NCI-H187 treated with DMSO at 0.1 percent for 48 hours (cell line): ENCODE measurements at places on chromosomes 11 and 22.
A peak's percentile ranks its signal among the peaks of the same experiment; 100 is the strongest.

GRCh38 chr11:122399375-122399774, 256.1 kb upstream of the UBASH3B start:
- no peak for DNase-seq

GRCh38 chr11:1073261-1073724, 1.4 kb upstream of the MUC2 start:
- DNase-seq: no peak

- DNase-seq: no peak
Measured at GRCh38 chr11:73401924-73402833, 26.0 kb downstream of the RELT start.

- no peak for DNase-seq
Measured at GRCh38 chr11:72349616-72350218, 84.6 kb downstream of the CLPB start.

- DNase-seq: no peak
Measured at GRCh38 chr11:46309814-46310259, 32.4 kb downstream of the CREB3L1 start.

GRCh38 chr11:82960779-82961143, 59.2 kb downstream of the DDIAS start:
- no peak for DNase-seq

- DNase-seq: no peak
Measured at GRCh38 chr22:19270873-19271272, 20.6 kb downstream of the CLTCL1 start.

DNA sequence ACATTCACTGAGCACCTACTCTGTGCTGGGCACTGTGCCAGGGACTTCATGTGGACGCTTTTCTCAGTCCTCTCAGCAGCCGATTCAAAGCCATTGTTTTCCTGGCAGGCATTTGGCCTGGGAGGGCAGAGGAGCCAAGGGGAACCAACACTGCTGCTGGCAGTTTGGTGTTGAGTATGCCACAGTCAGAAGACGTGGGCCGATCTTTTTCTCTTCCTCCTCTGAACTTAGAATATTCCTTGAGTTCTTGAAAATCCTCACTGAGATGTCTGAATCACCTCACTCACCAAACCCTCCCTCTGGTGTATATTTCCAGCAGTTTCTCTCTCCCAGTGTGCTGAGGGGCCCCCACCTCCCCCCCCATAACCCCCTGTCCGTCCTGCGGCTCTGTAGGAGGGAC, 114.5 kb upstream of the CRYBB3 start:
- DNase-seq: no peak

DNA sequence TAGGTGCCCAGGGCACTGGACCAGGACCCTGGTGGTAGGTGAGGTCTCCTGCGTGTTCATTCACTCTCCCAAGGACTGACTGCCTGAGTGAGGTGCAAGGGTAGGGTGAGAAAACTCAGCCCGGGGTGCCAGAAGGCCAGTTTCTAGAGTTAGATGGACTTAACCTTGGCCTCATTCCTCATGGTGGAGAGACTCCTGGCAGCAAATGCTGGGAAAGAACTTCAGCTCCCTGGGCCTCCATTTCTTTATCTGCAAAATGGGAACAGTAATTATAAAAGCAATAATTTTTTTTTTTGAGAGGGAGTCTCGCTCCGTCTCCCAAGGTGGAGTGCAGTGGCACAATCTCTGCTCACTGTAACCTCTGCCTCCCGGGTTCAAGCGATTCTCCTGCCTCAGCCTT, 47.7 kb downstream of the TRIOBP start:
- DNase-seq: no peak

DNA sequence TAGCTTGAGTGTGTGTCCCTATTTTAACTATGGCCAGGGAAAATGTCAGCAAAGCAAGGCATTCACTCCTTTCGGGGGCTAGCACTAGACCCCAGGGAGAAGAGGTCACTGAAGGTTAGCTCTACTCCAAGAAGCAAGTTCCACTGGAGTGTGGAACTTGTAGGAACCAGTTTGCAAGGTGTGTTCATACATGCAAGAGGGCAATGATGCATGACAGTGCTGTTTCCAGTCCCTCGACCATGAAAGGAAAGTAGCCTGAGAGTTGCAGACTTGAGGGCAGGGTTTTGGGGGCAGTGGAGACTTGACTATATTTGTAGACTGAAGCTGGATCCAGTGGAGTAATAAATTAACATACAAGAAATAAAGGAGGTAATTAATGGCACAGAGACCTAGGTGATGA, 21.6 kb upstream of the SLC36A4 start:
- DNase-seq: peak; percentile 65

GRCh38 chr11:1401656-1402221, 12.0 kb downstream of the BRSK2 start:
- no peak for DNase-seq

GRCh38 chr11:66282468-66283455, 4.8 kb downstream of the CNIH2 start:
- peak; percentile 83 for DNase-seq

GRCh38 chr22:36237462-36238372, 1.6 kb downstream of the APOL2 start:
- no peak for DNase-seq

DNA sequence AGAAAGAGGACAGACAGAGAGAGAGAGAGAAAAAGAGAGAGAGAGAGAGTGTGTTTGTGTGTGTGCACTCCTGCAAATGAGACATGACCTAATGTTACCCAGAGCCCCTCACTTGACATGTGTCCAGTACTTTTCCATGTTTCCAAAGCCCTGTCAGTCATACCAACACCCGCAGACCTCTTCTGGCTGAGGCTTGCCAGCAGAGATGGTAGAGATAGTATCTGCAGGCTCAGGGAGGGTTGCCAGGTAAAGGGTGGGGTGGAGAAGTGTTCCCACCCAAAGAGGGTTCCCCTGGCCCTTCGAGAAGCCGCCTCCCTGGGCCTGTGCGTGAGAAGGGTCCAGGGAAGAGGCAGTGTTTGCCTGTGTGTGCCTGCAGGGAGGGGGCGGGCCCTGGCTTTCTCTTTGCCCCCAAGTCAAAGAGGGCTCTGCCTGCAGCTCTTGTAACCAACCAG, 40.7 kb downstream of the POU2F3 start:
- DNase-seq: no peak

DNA sequence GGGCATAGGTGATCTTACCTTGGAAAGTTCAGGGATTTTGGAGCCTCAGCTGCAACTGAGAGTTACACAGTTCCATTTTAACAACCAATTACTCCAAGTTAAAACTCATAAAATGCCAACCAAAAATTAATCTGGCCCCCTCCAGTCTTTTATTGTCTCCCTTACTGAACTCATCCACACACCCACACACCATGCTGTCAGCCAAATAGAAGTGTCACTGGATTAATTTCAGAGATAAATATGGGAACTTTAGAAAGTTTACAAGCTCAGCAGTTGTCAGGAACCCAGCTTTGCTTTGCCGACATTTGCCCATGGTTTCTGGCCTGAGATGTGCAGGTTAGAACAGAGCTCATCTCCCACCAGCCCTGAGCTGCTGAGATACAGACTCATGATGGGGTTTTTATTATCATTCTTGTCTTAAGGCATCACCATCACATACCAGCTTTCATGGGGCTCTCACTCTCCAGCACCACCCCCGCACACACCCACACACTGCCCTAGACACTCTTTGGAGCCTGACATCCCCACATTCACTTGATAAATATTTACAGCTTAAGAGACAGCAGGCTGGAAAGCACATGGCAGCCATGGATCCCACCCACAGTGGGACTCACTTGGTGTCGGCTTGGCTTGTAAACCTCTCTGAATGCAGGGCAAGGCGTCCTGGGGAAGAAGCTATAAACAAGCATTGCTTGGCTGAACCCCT, 23.7 kb upstream of the CTR9 start:
- DNase-seq: no peak

- no peak for DNase-seq
Measured at GRCh38 chr11:134572741-134573675, 161.0 kb upstream of the B3GAT1 start.

DNA sequence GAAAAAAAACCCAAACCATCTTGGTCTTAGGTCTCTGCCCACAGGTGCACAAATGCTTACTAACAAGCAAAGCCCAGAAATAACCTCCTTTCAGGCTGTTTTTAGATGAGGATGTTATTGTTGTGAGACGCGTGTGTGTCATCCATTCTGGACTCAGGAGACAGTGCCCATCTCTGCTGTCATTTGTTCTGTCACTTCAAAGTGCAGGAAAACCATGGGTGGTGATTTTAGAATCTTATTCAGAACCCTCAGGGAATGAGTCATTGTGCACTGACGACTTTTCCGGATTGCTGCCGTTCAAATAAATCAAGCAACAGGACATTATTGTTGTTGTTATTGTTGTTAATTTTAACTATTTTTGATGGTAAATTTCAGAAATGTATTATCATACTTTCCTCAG, 110.3 kb downstream of the LRRC32 start:
- no peak for DNase-seq

DNA sequence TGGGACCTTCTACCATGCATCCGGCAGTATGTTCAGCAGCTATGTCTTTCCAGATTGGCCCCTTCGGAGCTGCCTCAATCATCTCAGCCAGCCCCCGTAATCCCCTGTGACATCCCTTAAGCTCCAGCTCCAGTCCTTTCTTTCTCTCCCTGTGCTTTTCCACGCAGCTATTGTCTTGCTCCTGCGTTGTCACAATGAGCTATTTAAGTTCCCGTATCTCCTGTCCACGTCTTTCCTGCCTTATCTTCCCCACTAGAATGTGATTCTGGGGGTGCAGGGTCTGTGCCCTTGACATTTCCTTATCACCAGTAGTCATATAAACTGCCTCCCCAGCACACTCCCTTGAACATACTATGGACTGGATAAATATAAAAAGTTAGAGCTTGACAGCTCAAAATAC, 5.1 kb upstream of the ETS1 start:
- DNase-seq: no peak

DNA sequence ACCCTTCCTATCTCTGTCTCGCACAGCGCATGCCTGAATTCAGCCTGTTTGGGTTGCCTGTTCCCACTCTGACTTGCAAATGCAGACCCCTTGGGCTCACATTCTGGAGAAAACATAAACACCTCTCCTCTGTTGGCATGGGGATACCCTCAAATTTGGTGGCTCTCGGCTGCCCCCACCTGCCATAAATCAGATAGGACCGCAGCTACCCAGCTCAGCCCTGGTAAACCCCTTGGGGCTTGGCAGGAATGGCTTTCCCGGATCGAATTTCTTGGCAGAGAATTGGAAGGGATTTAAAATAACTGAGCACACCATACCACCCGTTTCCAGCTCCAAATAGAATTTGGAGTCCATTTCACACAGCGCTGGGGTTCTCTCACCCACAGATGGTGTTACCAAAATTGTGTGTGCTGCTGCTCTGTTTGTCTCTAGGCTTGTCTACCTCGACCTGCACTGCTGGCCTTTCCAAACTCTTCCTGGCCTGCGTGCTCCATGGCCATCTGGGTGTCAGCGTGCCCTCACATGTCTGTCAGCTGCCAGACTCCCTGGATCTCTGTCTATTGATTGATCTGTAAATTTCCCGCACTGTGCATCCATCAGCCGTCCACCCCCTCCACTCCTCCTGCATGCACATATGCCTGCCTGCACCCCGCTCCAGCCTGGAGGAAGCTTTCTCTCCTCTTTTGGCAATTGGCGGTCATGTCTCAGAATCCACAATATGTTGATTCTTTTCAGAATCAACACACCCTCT, 134.0 kb downstream of the NTM start:
- DNase-seq: no peak

DNA sequence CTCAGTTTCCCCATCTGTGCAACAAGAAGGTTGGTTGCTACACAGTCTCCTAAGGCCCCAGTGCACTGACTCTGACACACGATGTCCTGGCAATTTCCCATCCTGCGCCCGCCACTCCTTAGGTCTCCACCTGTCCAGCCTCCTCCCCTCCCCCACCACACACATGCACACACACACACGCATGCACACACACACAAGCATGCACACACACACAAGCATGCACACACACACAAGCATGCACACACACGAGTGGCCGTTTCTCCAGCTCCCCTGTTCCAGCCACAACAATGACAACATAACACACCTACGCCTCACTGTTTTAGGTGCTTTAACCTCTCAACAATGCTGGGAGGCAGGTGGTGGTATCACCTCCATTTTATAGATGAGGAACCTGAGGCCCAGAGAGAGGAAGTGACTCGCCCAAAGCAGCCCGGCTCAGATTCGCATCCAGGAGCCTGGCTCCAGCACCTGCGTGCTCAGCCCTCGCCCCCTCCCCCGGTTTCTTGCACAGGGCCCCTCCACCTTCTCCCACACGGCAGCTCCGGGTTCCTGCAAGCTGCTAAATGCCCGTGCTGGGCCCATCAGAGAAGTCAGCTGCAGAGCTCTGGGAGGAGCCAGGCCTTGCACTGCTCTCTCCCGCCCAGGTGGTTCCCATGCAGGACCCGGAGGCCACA, 13.0 kb downstream of the CYTH4 start:
- no peak for DNase-seq

GRCh38 chr11:107720303-107720774, 8.5 kb upstream of the SLN start:
- no peak for DNase-seq

GRCh38 chr22:29890760-29891159, 7.8 kb downstream of the MTMR3 start:
- DNase-seq: no peak

DNA sequence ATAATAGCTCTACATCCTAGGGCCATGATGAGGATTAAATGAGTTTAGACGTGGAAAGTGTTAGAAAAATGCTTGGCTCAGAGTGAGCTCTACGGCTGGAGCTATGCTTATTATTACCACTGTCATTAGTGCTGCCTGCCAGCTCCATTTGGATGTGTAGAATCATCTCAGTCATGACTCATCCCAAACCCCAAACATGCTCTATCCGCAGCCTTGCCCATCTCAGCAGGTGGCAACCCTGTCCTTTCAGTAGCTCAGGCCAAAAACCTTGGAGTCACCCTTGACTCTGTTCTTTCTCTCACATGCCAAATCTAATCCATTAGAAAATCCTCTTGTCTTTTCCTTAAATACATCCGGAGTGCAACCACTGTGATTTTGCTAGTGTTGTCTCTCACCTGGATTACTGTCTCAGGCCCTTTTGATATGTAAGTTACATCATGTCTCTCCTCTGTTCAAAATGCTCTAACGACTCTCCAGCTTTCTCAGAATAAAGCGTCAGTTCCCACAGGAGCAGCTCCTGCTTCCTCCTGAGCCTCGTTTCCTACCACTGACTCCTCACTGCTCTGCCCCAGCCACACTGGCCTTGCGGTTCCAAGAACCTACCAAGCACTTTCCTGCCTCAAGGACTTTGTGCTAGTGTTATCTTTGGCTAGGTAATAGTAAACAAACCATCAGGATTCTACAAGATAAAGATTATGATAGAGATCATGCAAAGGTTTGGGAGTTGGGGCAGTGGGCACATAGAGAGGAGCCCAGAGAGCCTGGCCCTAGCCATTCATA, 10.5 kb upstream of the CHRM1 start:
- DNase-seq: no peak

- DNase-seq: no peak
Measured at GRCh38 chr11:18265949-18266348, at the start of gene SAA1. TSS of gene SAA1 (plus strand) at chr11:18266264. CDS start at chr11:18266888, 624 bp downstream.

DNA sequence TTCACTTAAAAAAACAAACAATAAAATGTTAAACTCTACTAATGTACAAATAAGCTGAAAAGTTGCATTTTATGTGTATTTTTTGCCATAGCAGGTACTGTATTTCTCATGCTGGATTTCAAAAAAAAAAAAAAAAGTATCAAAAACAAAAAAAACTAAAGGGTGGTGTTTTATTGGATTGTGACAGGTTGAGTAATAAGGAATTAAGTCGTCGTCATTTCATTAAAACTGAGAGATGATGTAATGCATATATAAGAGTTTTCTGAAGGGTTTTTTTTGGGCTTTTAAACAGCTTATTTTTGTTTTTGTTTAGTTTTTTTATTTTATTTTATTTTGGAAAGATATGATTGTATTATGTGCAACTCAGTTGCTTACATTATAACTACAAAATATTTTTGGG, 10.9 kb upstream of the ADSL start:
- DNase-seq: no peak
